Fibroblast of the conjunctiva (primary cell): ENCODE measurements at places on chromosomes 7 and 10.

- peak; percentile 23 for DNase-seq
Measured at GRCh38 chr10:101779544-101780186, 3.6 kb downstream of the NPM3 start.

DNA sequence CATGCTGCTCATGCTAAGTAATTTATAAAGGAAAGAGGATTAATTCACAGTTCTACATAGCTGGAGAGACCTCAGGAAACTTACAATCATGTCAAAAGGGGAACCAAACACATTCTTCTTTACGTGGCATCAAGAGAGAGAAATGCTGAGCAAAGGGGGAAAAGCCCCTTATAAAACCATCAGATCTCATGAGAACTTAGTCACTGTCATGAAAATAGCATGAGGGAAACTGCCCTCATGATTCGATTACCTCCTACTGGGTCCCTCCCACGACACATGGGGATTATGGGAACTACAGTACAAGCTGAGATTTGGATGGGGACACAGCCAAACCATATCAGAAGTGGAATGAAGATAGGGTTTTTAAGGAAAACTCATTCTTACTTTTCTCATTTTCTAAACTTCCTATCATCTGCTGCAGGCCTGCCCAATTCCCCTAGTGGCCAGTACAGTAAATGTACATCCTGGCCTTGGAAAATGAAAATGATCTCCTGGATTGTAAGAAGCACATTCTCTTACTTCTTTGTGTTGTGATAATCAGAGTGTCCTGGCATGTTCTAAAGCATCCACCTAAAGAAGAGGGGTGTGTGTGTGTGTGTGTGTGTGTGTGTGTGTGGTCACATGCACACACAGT lies 421.5 kb downstream of the LRMDA start:
- DNase-seq, result no peak

- DNase-seq, result no peak
Measured at GRCh38 chr10:127354992-127355391, 158.6 kb upstream of the INSYN2A start.

- DNase-seq, result no peak
Measured at GRCh38 chr10:94858005-94858404, 80.5 kb upstream of the CYP2C9 start.

DNA sequence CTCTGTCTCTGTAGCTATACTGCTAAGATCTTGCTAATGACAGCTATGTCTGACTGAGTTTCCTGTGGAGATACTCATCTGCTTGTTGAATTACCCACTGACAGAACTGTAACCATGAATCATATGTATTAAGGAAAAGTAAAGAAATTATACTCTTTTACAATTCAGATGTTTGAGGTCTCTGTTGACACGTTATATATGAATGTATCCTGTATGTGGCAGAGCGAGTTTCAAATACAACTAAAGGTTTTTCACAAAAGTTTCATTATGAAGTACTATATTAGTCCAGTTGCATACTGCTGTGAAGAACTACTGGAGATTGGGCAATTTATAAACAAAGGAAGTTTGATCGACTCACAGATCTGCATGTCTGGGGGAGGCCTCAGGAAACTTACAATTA lies 232.5 kb downstream of the CDK14 start:
- no peak for DNase-seq

DNA sequence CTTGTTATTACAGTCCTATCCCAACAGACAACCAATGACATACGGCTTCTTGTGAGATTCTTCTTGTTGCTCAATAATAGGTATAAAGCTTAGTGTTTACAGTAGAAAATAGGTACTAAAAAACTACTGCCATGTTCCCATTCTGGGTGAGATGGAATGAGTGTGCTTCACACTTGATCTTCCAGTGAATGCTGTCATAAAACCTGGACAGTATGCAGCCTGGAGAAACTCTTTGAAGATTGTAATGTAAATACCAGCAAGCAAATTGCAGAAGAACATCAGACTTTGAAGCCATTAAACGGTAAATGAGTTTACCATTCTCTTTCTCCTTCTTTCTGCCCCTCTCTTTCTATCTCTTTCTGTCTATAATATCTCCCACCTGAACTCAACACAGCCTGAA lies 663.7 kb upstream of the COBL start:
- DNase-seq, result no peak

GRCh38 chr7:139300390-139300789 lies 40.7 kb upstream of the FMC1 start:
- DNase-seq, result no peak

- DNase-seq, result no peak
Measured at GRCh38 chr7:156518466-156518865, 122.1 kb upstream of the RNF32 start.

DNA sequence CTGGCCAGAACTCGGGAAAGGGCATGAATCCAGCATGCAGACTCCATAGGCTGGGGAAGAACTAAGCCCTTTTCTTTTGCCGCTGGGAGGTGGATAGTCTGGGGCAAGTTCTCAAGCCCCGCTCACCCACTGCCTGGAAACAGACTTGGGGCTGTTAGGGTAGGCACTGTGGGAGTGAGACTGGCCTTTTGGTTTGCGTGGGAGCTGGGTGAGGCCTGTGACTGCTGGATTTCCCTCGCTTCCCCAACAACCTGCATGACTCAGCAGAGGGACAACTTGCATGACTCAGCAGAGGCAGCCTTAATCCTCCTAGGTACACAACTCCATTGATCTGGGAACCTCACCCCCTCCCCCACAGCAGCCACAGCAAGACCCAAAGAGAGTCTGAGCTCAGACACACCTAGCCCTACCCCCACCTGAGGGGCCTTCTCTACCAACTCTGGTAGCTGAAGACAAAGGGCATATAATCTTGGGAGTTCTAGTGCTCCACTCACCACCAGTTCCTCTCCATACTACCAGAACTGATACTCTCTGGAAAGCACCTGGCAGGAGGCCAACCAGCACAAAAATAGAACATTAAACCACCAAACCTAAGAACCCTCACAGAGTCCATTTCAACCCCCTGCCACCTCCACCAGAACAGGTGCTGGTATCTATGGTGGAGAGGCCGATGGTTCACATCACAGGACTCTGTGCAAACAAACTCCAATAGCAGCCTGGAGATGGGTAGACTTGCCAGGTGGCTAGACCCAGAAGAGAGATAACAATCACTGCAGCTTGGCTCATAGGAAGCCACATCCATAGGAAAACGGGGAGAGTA lies 81.4 kb upstream of the LAMB4 start:
- DNase-seq, result no peak

DNA sequence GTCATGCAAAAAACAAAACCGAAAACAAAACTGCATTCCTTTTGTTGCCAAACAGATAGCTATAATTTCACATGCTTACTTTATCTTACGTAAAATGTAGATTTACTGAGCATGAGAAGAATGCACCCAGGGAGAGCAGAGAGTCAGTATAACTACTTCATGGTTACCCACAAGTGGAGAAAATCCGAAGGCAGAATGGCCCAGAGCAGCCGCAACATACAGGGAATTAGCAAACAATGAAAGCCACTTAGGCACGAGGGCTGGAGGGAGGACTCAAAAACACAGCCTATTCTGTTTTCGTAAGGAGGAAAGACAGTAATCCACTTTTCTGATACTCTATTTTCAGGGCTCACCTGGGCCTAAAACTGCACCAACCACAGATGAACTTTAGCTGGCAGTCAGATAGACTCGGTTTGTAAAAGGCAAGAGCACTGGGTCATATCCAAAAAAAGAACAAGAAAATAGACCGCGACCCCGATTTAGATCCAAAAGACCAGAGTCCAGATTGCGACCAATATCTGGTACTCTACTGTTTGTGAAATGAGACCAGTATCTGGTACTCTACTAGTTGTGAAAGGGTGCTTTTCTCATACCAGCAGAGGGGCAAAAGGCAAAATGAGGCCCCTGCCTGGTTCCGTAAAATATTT lies 1.3 kb downstream of the ITPRIP start:
- no peak for DNase-seq

GRCh38 chr10:110151467-110151866 lies 55.9 kb upstream of the MXI1 start:
- no peak for DNase-seq

DNA sequence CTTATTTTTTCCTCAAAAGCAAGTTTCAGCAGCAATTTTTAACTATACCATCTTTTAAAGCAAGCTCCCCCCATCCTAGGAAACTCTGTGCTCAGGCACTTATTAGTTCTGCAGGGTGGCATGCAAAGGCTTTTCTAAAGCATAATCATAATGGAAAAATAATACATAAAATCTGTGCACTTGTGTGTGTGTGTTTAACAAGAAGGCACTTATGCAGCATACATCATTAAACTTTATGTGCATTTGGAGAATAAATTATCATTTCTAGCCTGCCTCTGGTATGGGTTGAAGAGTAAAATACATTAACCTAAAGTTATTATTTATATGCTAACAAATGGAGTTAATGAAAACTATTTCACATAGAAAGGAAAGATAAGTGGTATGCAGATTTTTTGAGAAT lies 5.6 kb upstream of the RASSF4 start:
- DNase-seq, result no peak

DNA sequence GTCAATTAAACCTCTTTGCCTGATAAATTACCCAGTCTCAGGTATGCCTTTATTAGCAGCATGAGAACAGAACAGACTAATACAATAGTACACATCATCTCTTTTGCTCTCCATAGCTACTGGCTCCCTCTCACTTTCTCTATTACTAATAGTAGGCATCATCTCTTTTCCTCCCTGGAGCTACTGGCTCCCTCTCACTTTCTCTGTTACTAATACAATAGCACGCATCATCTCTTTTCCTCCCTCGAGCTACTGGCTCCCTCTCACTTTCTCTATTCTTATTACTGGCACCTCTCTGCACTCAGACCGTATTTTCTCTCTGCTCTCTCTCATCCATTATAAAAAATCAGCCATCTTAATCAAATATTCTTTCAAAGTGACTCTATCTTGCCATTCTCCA lies 37.1 kb downstream of the SLC25A13 start:
- no peak for DNase-seq

GRCh38 chr7:92836489-92836999 lies at the start of gene CDK6:
Gene CDK6, minus strand, starts transcription at chr7:92836573. Its CDS starts 3,250 bp downstream, at chr7:92833323.
- DNase-seq, result no peak

DNA sequence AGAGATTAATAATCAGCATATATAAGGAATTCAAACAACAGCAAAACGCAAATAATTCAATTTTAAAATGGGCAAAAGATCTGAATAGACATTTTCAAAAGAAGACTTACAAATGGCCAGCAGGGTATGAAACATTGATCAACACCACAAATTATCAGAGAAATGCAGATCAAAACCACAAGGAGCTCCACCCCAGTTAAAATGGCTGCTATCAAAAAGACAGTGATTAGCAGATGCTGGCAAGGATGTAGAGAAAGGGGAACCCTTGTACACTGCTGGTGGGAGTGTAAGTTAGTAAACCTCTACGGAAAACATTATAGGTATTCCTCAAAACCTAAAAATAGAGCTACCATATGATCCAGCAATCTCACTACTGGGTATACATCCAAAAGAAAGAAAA lies 128.0 kb upstream of the CACUL1 start:
- no peak for DNase-seq

DNA sequence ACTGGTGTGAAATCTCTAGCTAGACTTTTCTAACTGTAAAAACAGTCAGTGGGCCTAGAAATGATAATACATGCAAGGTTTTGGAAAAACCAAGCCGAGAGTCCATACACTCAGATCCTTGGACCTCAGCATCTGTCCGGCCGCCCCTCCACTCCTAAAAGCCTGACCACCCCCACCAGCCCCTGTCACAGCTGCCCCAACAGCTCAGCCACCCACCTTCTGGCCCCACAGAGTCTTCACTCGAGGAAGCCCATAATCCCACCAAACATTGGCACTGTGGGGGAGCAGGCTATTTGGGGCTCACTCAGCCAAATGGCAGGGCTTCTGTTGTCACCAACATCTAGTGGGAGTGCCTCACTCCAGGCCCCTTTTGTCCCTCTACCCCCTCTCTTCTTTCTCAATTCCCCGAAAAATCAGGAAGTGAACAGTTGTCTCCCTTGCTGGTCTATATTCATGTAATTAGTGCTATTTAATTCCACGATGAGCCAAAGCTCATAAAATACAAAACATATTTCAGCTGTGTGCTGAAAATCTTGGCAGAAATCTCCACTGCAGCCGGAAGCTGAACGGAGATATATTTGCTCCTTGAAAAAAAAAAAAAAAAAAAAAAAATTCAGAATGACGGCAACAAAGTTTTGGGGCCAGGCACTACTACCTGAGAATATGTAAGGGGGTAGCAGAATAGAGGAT lies 55.5 kb downstream of the PLXNA4 start:
- DNase-seq, result no peak

- DNase-seq, result no peak
Measured at GRCh38 chr7:151059367-151060112, at the start of gene SLC4A2. Gene SLC4A2, plus strand, starts transcription at chr7:151059589. Its CDS starts 2,399 bp downstream, at chr7:151061988.

DNA sequence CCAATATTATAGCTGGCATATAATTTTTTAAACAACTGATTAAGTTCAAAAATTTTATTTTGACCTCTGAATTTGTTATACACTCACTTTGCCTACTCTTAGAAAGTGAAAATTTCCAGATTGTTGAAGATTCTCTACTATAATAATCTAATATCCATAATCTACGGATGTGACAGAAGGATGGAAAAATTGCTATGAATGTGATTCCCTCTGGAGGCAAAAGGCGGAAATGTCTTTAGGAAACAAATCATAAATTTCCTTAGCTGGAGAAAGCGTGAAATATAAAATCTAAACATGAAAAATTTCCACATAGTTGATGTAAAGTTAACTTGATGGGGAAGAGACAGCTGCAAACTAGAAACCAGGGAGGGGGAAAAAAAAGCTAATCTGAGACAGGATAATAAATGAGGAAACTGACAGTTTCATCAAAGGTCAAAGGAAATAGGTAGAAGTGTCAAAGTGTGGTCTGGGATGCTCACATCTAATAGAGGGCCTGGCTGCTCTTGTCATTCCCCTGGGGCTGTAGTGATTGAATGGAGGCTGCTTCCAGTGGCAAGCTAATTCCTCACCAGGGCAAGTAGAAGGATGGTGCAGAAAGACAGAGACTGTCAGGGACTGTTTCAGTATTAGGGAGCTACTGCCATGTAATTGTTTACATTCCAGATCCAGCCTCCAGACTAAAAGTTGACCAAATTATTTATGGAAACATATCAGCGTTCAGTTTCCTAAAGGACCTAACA lies 264.5 kb downstream of the SDHAF3 start:
- no peak for DNase-seq

GRCh38 chr7:104839842-104840241 lies 174.2 kb upstream of the KMT2E start:
- no peak for DNase-seq

- no peak for DNase-seq
Measured at GRCh38 chr10:121378251-121378801, 219.9 kb downstream of the FGFR2 start.
